ENCODE measurements at places on chromosomes 2 and 18. TPM values are rescaled to one million over a fixed set of nuclear protein-coding genes. Genes with fewer than 3 reads are reported as not detected.

Gene ABCG8
- not detected for total RNA-seq

GRCh38 chr2:119196301-119197125 lies 27.1 kb upstream of the STEAP3 start:
- no peaks in the 10 kb centered on the region for H3K4me1 ChIP-seq
- no peak overlapping the region for H3K27ac ChIP-seq
- no peaks in the 10 kb centered on the region for H3K27me3 ChIP-seq
- DNase-seq = no peak
- no peaks in the 10 kb centered on the region for H3K36me3 ChIP-seq
- no peak overlapping the region for H3K4me3 ChIP-seq

Gene C2orf66
- not detected for total RNA-seq

GRCh38 chr2:183031911-183032794 lies 6.1 kb downstream of the NCKAP1 start:
- H3K27me3 ChIP-seq = peaks cover 10% of the 10 kb centered on the region
- no peaks in the 10 kb centered on the region for H3K36me3 ChIP-seq
- no peak overlapping the region for H3K4me3 ChIP-seq
- H3K27ac ChIP-seq = no peak overlapping the region
- H3K4me1 ChIP-seq = peaks cover 18% of the 10 kb centered on the region

Gene ARHGAP15
- total RNA-seq = 41.4 TPM

GRCh38 chr2:239610457-239611221 lies 209.8 kb upstream of the HDAC4 start:
- H3K4me1 ChIP-seq = peaks cover 10% of the 10 kb centered on the region
- DNase-seq = no peak
- H3K36me3 ChIP-seq = no peaks in the 10 kb centered on the region
- no peak overlapping the region for H3K27ac ChIP-seq
- H3K4me3 ChIP-seq = no peak overlapping the region

GRCh38 chr2:68278169-68278568 lies 25.8 kb upstream of the PPP3R1 start:
- H3K27me3 ChIP-seq = peaks cover 3% of the 10 kb centered on the region
- no peak overlapping the region for H3K27ac ChIP-seq
- peaks cover 4% of the 10 kb centered on the region for H3K4me1 ChIP-seq
- DNase-seq = no peak

DNA sequence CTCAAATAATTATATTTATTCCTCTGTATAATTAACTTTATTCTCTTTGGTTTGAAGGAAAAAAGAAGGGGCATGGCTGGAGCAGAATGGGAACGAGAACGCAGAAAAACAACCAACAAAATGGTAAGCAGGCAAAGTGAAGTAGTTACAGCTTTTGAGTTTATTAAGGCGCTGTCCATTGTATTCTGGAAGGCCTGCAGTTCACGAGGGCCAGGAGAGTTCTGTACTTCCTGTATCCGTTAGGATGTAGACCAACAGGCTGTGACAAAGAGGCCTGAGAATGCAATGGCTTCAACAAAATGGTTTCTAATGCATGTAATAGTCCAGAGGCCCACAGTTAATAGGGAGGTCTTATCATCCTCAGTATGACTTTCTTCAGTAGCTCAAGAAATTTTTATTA lies 32.5 kb upstream of the SP100 start:
- H3K36me3 ChIP-seq = peaks cover 27% of the 10 kb centered on the region
- no peaks in the 10 kb centered on the region for H3K4me1 ChIP-seq
- DNase-seq = no peak
- H3K4me3 ChIP-seq = no peak overlapping the region
- H3K27ac ChIP-seq = no peak overlapping the region

DNA sequence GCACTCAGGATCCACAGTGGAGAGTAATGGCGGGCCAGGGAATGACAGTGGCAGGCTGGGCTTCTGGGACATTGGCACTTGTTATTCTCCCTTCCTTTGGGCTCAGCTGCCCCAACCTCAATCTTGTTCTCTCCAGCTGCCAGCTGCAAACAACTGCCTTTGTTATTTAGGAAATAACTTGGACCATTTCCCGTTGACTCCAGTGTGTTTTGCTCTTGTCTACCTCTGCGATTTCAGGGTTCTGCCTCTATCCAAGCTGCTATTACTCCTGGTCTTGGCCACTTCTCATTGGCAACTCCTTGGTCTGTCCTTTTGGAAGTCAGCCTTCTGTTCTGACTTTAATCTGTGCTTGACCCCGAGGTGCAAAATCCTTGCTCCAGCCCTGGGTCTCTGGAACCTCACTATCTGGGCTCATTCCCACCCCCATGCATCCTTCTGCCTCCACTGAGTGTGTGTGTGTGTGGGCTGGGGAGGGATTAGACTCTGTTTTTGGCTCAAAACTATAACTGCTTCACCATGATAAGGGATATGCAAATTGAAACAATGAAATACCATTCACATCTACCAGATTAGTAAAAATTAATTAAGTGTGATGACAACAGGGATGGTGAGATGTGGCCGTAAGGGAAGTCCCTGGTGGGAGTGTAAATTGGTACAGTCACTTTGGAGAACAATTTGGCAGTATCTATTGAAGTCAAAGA lies 134.1 kb upstream of the CXCR4 start:
- no peaks in the 10 kb centered on the region for H3K27me3 ChIP-seq
- no peak overlapping the region for H3K4me3 ChIP-seq
- no peak overlapping the region for H3K27ac ChIP-seq
- no peak for DNase-seq
- peaks cover 10% of the 10 kb centered on the region for H3K4me1 ChIP-seq

- no peaks in the 10 kb centered on the region for H3K36me3 ChIP-seq
- H3K27me3 ChIP-seq = no peaks in the 10 kb centered on the region
- H3K4me3 ChIP-seq = peak overlapping the region; percentile 82
These were observed 1.2 kb downstream of the GPD2 start for GRCh38 chr2:156437272-156437930.

Gene IL36A
- total RNA-seq = not detected

DNA sequence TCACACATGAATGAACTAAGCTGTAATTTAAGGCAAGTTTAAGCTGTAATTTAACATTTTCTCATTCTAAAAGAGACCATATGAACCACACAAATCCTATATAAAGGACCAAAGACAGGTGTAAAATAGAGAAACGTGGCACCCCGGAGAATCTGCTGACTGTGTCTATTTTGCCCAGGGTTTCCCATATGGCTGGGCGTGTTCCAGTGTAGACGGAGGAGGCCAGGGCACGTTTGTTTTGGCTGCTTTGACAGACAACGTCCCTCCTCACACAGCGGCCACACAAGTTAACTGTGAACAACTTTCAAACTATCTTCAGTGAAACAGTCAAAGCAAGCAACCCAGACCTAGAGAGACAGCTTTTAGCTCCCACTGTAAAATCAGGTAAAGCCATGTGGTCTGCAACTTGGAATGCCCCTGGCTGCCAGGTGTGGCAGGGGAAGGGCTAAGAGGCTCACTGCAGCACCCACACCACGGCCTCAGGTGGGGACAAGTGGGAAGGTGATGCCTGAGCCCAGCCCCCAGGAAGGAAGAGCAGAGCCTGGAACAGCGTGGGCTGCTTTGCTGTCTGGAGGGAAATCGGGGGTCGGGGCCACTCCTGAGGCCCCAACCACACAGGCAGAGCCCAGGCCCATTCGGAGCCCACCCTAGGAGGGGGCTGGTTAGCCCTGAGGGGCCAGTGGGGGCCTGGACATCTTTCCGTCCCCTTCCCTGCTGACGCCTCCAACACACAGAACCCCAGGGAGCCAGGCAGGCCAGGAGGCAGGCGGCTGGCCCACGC lies 40.7 kb downstream of the SLC66A2 start:
- peaks cover 9% of the 10 kb centered on the region for H3K4me1 ChIP-seq
- H3K27ac ChIP-seq = no peak overlapping the region
- H3K27me3 ChIP-seq = no peaks in the 10 kb centered on the region
- DNase-seq = no peak
- no peaks in the 10 kb centered on the region for H3K36me3 ChIP-seq

Gene CRYBA2
- total RNA-seq = not detected

GRCh38 chr2:231387904-231388724 lies 7.4 kb upstream of the B3GNT7 start:
- no peak overlapping the region for H3K27ac ChIP-seq
- no peaks in the 10 kb centered on the region for H3K36me3 ChIP-seq
- H3K4me3 ChIP-seq = no peak overlapping the region
- no peak for DNase-seq
- no peaks in the 10 kb centered on the region for H3K27me3 ChIP-seq

DNA sequence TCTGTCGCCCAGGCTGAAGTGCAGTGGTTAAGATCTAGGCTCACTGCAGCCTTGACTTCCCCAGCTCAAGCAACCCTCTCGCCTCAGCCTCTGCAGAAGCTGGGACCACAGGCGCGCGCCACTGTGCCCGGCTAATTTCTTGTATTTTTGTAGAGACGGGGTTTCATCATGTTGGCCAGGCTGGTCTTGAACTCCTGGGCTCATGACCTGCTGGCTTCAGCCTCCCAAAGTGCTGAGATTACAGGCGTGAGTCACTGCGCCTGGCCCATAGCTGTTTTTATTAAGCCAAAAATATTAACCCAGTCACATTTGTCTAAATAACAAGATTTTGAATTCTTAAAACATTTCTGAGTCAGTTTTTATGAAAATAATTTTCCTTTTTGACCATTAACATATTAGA lies 6.3 kb upstream of the SFT2D3 start:
- no peaks in the 10 kb centered on the region for H3K36me3 ChIP-seq
- H3K27ac ChIP-seq = no peak overlapping the region
- H3K4me1 ChIP-seq = no peaks in the 10 kb centered on the region
- no peak for DNase-seq
- no peak overlapping the region for H3K4me3 ChIP-seq

GRCh38 chr2:157325786-157326185 lies at the start of gene ERMN:
TSS of gene ERMN (minus strand) at chr2:157325824. CDS start at chr2:157325642, 182 bp downstream.
- no peaks in the 10 kb centered on the region for H3K36me3 ChIP-seq
- peaks cover 22% of the 10 kb centered on the region for H3K4me1 ChIP-seq
- H3K4me3 ChIP-seq = no peak within 1 kb of the TSS

Gene TMEM182
- total RNA-seq = 3.8 TPM

Gene GEN1
- 28.8 TPM for total RNA-seq

Gene EHBP1
- total RNA-seq = 23.1 TPM

Gene VRK2
- 30.4 TPM for total RNA-seq

Gene PMAIP1
- total RNA-seq = 82.8 TPM

Gene TGIF1
- total RNA-seq = 38.3 TPM

Gene MOGAT1
- total RNA-seq = not detected

Gene SRD5A2
- total RNA-seq = not detected

- no peak overlapping the region for H3K27ac ChIP-seq
- no peak overlapping the region for H3K4me3 ChIP-seq
- no peaks in the 10 kb centered on the region for H3K4me1 ChIP-seq
- H3K36me3 ChIP-seq = no peaks in the 10 kb centered on the region
- H3K27me3 ChIP-seq = no peaks in the 10 kb centered on the region
These were observed 59.2 kb upstream of the SLC25A52 start for GRCh38 chr18:31819925-31820229.

Gene IL1RL2
- total RNA-seq = 0.33 TPM

GRCh38 chr18:55775972-55776371 lies 188.0 kb upstream of the TCF4 start:
- no peaks in the 10 kb centered on the region for H3K36me3 ChIP-seq
- H3K27me3 ChIP-seq = peaks cover 5% of the 10 kb centered on the region
- no peak overlapping the region for H3K27ac ChIP-seq
- no peak overlapping the region for H3K4me3 ChIP-seq
- no peak for DNase-seq

- H3K27ac ChIP-seq = no peak overlapping the region
- H3K4me3 ChIP-seq = no peak overlapping the region
- H3K4me1 ChIP-seq = no peaks in the 10 kb centered on the region
- DNase-seq = no peak
- no peaks in the 10 kb centered on the region for H3K27me3 ChIP-seq
- H3K36me3 ChIP-seq = no peaks in the 10 kb centered on the region
These were observed 27.2 kb downstream of the ST6GAL2 start for GRCh38 chr2:106858810-106859209.

DNA sequence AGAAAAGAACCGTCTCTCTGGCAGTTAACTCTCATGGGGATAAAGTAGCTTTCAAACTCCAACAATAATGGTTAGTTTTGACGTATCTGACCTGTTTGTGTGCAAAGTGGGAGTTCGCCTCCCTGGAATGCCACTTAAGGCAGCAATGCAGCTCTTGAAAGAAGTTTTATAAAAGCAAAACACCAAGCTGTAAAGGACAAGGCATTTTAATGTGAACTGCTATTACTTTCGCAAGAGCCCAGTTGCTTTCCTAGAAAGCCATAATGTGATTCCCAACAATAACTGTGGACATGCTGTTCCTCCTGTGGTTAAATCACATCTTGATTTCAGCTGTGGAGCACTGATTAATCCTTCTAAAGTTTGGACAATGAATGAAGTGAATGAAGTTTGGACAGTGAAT lies 303.7 kb downstream of the PTPRM start:
- H3K4me3 ChIP-seq = no peak overlapping the region
- H3K4me1 ChIP-seq = no peaks in the 10 kb centered on the region
- no peaks in the 10 kb centered on the region for H3K36me3 ChIP-seq

Gene HOXD9
- total RNA-seq = not detected
